ENCODE measurements at places on chromosomes 1 and 21.

DNA sequence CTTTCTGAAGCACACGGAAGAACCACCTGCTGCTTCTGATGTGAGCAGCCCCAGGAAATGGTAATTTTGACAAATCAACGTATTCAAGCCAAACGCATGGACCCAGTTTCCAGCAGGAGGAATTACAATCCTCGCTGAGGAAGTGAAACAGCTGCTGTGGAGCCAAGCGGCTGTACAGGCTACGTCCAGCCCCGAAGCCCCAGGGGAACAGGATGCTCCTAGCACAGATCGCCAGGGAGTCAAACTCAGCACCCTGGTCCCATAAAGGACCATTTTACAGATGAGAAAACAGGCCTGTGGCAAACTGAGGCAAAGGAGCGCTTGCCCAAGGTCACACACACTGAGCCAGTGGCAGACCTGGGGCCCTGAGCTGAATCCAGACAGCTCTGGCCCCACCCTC lies 108.0 kb downstream of the PTPRU start:
- no peak for DNase-seq

GRCh38 chr1:180279651-180280050 lies 49.6 kb downstream of the LHX4 start:
- no peak for DNase-seq

DNA sequence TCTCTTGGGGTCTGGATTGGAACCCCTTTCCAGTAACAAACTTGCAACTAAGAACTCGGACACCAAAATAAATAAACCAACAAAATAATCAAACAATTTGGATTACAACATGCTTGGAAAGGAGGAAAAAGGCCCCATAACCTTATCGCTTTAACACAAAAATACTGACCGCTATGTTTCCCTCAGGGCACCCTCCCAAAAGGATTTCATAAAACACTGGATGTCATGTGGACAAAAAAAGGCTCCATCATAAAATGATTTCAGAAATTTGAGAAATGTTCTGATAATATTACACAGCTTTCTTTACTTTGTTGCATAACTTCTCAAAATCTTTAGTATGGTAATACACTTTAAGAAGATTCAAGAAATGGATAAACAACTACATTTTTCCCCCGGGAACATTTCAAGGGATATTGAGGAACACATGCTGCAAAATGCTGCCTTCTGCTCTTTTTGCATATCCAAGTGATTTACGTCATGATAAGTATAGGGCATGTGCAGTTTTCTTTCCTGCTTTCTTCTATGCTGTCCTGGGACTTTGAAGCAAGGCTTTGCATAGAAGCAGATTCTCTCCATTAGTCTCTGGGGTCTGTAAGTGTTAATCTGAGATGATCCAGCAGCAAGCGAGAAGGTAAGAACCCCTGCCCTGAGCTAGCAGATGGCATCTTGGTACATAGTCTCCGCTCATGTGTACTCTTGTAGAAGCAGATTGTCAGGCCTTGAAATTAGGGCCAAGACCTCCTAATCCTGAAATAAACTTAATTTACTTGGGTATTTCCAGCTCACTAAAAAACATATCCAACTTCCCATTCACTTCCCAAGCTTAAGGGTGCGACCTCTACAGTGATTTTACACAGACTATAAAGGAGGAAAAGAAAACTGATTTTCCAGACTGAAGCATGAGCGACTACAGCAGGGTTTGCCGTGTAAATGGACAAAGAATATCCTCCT lies 85.5 kb upstream of the KIAA0040 start:
- DNase-seq: no peak

DNA sequence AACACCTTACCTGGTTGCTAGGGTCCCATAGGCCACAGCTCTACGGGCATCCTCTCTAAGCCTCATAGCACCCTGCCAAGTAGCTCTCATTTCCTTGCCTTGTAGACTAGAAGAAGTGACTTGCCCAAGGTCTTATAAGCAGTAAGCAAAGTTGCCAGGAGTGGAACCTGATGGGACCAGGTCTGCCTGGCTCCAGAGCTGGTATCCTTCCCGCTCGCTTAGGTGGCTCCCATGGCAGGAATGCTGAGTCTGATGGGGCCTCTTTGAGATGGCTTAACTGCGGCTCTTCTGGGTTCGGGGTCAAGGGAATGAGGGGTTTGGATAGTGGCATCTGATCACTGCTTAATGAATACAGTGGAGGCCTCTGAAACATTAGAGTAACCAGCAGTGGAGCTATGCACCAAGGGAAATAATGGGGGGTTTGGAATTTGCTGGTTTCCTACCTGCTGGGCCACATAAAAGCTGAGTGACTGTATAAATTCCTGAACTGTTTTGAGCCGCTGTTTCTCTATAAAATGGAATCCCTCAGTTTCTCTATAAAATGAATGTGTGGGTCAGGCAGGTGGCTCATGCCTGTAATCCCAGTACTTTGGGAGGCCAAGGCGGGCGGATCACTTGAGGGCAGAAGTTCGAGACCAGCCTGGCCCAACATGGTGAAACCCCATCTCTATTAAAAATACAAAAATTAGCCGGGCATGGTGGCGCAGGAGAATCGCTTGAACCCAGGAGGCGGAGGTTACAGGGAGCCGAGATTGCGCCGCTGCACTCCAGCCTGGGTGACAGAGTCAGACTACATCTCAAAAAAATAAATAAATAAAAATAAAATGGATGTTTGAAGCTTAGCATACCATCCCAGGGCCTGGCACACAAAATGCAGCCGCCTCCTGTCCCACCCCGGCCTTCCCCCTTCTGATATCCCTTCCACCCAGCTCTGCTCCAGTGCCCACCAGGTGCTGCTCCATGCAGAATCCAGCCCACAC lies 12.4 kb downstream of the FAM151A start:
- DNase-seq: no peak

GRCh38 chr1:234108921-234109320 lies 204.4 kb downstream of the SLC35F3 start:
- no peak for DNase-seq

- no peak for DNase-seq
These were observed 27.1 kb downstream of the TRAF5 start for GRCh38 chr1:211353562-211354212.

All from stimulated activated CD4-positive, alpha-beta T cell treated with anti-CD3 and anti-CD28 coated beads, Interleukin-2, amount 100 ng/mL, for 48 hours (primary cell).